ENCODE measurements at places on chromosomes 12 and 14.

DNA sequence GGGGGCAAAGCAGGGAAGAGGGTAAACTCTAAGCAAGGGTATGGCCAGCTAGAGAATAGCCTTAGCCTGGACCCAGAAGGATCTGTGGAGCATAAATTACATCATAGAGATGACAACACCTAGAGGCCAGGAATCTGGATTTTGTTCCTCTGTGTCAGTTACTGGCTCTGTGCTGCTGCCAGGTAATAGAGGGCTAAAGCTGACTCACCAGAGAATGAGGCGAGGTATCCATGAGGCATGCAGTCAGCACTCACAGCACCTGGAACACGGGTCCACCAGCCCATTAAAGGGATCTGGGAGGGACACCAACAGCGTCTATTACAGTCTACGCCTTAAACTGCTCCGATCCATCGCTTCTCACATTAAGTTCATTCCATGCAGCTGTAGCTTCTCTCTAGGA, 74.9 kb upstream of the CMKLR1 start:
- DNase-seq = no peak

- no peak for DNase-seq
Measured at GRCh38 chr14:91163316-91163715, 49.4 kb downstream of the DGLUCY start.

DNA sequence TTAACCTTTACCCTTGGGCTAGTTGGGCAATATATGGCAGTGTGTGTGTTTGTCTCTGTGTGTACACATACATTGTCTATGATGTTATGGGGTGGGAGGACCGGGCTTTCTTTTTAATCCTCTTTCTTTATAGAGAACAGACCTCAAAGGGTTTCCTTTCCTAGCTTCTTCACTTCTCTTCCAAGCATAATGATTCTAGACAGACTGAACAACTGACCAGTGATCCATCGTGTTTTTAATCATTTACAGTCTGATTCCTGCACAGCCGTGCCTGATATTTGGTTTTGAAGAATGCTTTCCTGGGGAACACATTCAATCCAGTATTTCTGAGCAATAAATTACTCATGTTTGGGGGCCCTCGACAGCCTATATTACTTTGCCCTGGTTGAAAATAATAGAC, 481.1 kb upstream of the DCN start:
- no peak for DNase-seq

GRCh38 chr14:34128665-34129064, 177.8 kb upstream of the EGLN3 start:
- DNase-seq = no peak

DNA sequence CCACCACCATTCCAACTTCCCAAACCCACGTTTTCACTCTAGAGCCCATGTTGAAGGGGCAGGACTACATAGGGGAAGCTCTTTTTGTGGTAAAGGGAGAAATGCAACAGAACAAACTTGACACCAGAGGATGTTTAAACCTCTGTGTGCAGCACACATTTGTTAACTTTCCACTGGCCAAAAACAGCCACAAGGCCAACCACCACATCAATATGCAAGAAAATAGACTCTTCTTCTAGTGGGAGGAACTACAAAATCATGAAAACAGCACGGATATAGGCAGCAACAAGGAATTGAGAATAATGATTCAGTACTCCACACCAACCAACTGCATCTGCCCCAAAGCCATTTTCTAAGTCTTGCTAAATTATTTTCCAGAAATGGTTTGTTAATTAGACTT, 66.3 kb upstream of the CEP83 start:
- DNase-seq = no peak

DNA sequence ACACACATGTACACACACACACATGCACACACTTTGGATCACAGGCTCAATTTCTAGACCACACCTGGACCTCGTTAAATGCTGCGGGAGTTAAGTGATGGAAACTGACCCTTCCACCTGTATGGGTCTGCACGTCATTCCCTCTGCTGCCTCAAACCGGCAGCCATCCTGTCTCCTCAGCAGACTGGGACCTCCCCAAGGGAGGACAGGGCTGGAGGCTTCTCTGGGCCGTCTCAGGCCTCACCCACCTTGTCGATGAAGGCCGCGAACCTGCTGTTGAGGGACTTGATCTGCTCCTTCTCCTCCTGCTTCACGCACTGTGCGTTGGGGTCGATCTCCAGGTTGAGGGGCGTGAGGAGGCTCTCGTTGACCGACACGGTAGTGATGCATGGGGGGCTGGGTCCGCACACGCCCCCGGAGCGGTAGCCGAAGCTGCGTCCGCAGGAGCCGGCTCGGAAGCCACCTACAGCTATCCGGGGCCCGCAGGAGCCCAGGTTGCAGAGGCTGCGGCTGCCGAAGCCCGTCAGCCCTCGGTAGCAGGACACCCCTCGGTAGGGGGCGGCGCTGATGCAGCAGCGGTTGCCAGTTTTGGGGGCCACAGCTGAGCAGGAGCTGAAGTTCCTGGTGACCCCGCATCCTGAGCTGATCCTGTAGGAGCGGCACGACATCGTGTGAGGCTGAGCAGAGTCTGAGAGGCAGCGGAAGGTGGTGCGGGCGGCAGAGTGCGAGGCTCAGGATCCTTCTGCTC, at the start of gene KRT85:
KRT85 (minus strand) TSS at position 744 of the 748 bp plus-strand sequence; CDS start at position 668, 76 bp downstream.
- DNase-seq = no peak

GRCh38 chr14:53265025-53265424, 111.9 kb upstream of the DDHD1 start:
- DNase-seq = no peak

GRCh38 chr14:63288853-63289252, 29.9 kb downstream of the GPHB5 start:
- DNase-seq = no peak

GRCh38 chr12:125888921-125889320, 823.7 kb downstream of the AACS start:
- DNase-seq = no peak

GRCh38 chr14:104297721-104298401, 159.5 kb downstream of the KIF26A start:
- DNase-seq = no peak

DNA sequence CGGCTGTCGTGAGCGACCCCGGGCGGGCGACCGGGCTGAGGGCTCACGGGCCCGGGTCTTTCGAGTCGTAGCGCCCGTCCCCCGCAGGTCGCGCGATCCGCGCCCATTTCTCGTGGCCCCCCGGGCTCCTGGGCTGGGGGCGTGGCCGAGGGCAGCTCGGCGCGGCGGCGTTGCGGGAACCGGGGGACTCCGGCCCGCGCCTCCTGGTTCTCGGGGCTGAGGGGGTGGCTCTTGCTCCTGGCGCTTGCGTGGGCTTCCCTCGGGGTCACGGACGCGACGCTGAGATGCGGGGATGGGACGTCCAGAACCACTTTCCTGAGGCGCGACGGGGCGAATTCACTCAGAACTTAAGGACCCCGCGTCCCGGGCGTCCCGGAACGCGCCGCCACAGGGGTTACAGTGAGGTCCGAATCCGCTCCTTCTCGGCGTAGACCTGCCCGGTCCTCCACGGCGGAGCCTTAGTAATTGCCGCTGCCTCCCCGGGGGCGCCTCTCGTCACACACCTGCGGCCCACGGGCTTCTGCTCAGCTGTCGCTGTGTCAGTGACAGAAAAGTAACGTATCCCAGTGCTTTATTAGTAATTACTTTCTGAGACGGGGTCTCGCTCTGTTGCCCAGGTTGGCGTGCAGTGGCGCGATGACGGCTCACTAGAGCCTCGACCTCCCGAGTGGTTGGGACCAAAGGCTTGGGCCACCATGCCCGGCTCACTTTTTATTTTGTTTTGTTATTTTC, 606 bp downstream of the EP400 start:
- DNase-seq = no peak

DNA sequence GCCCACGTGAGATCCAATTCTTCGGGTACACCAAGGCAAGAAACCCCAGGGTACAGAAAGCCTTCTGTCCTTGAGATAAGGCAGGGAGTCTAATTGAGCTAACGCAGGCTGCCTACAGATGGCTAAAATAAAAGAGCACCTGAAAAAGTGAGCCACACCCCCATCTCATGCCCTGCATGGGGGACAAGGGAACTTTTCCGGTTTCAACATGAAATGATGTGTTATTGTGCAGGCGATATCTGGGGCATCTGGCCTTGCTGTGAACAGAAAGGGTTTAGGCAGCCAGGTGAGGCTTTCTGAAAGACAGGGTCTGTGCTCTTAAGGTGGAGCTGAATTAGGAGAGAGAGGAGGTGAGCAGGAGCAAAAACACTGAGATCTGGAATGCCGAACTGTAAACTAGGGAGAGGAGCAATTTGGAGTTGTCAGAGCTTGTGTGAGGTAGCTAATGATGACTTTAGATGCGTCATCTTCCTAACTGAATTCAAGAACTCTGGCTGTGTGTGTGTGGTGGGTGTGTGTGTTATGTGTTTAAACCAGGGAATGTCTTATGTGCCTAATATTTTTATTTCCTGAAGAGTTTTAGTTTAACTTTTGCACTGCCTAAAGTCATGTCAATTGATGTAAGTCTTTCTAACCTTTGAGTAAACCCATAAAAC, 20.1 kb upstream of the LDHB start:
- no peak for DNase-seq

GRCh38 chr12:94458877-94459727, 565 bp downstream of the CEP83 start:
- no peak for DNase-seq
